B cell (primary cell): ENCODE measurements at places on chromosomes 1 and 21.

DNA sequence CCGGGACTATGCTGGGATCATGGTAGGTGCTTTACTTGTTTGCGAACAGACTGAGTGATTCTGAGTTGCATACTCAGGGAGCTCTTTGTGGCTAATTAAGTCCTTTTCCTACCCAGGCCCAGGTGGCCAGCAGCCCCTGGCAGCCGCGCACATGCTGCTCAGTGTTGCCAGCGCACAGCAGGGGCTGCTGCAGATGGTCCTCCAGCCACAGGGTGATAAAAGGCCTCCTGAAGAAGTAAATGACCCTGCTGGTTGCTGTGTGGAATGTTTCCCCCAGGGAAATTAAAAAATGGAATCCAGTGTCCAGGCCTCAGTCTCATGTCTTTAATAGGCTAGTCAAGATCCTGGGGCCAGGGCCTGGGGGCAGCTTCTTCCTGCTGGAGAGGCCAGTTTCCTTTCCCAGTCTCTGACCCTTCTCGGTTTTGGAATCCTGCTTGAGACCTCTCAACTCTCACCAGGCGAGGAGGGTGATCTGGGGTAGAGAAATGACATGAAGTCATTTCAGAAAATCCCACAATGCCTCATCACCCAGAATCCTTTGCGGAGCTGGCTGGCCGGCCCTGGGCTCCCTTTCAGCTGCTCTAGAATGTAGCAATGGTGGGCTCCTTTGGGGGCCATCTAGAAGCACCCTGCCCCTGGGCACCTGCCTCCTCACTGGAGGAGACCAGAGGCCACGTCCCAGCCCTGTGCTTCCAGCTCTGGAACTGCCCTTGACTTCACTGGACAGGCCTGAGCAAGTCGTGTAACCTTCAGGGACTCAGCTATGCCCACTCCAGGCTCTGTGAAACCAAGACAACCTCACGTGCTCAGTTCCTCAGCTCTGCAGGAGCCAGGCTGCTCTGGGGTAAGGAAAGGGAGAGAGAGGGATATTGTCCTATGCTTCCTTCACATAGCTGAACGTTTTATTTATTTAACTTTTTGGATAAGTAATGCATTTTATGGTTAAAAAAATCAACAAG is 131.4 kb downstream of the MRPS6 start:
- peaks cover 21% of the 10 kb centered on the region for H3K4me1 ChIP-seq
- no peak overlapping the region for H3K27ac ChIP-seq
- DNase-seq = no peak
- no peaks in the 10 kb centered on the region for H3K36me3 ChIP-seq
- H3K4me3 ChIP-seq = no peak overlapping the region
- H3K27me3 ChIP-seq = peaks cover 22% of the 10 kb centered on the region

- no peaks in the 10 kb centered on the region for H3K27me3 ChIP-seq
- no peaks in the 10 kb centered on the region for H3K4me1 ChIP-seq
- H3K27ac ChIP-seq = no peak overlapping the region
Measured at GRCh38 chr1:30675761-30676160, 47.6 kb downstream of the MATN1 start.

DNA sequence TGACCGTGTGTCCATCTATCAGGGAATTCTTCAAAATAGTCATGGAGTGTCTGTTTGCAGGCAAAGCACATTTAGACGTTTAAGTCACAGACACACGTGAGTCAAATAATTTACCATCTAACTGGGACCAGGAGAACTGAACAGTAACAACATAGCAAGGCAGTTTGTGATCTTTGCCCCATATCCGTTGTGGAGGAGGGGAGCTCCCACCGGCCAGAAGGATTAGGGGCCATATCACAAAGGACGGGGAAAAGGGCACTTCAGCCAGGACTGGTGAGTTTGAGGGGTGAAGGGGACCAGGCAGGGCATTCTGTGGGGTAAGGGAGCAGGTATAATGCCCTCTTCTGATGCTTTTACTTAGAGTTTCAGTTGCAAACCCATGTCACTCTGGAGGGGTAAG is 22.9 kb downstream of the ELAPOR1 start:
- no peak overlapping the region for H3K27ac ChIP-seq
- no peak for DNase-seq
- peaks cover 12% of the 10 kb centered on the region for H3K4me1 ChIP-seq
- H3K27me3 ChIP-seq = no peaks in the 10 kb centered on the region
- H3K36me3 ChIP-seq = no peaks in the 10 kb centered on the region

DNA sequence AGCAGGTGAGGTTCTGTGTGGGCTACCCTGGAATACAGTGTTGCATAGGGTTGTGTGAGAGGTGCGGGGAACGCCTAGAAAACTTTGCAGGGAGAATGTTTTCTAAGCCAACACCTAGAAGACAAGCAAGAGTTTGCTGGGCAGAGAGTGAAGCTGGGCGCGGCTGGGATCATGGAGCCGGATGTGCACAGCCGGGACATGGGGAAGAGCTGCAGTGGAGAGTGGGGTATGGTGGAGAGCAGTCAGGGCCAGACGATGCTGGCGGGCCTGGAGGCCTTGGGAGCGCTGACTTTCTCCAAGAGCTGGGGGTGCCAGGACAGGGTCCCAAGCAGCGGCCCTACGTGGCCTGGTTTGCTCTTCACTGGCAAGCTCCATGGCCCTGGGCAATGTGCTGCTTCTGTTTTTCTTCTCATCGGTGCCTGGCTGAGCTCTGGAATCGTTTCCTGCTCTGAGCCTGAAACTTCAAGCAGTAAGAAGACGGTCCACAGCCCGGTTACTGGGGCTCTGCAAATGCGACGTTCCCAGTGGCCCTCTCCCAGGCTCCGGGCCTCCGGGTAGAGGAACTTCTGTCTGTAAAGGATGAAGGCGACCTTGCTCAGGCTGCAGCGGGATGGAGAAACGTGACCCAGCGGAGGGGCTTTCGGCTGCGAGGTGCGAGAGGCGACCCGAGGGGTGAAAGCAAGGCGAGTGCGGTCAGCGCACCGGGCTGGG is 51.9 kb upstream of the CD34 start:
- no peaks in the 10 kb centered on the region for H3K27me3 ChIP-seq
- H3K36me3 ChIP-seq = no peaks in the 10 kb centered on the region
- peaks cover 22% of the 10 kb centered on the region for H3K4me1 ChIP-seq
- DNase-seq = no peak
- H3K27ac ChIP-seq = peak overlapping the region; percentile 62

GRCh38 chr1:119542492-119542946 is 35.5 kb downstream of the HSD3B1 start:
- H3K36me3 ChIP-seq = no peaks in the 10 kb centered on the region
- peaks cover 5% of the 10 kb centered on the region for H3K27me3 ChIP-seq
- H3K27ac ChIP-seq = no peak overlapping the region
- no peak for DNase-seq
- H3K4me3 ChIP-seq = no peak overlapping the region
- H3K4me1 ChIP-seq = no peaks in the 10 kb centered on the region

- H3K4me3 ChIP-seq = no peak overlapping the region
- H3K4me1 ChIP-seq = peaks cover 9% of the 10 kb centered on the region
- DNase-seq = no peak
- no peak overlapping the region for H3K27ac ChIP-seq
Measured at GRCh38 chr1:202151045-202151444, 6.5 kb upstream of the ARL8A start.

- no peak for DNase-seq
- no peaks in the 10 kb centered on the region for H3K36me3 ChIP-seq
- no peak overlapping the region for H3K4me3 ChIP-seq
- no peak overlapping the region for H3K27ac ChIP-seq
- H3K4me1 ChIP-seq = no peaks in the 10 kb centered on the region
Measured at GRCh38 chr1:204624631-204625216, 60.8 kb downstream of the LRRN2 start.

GRCh38 chr1:98793136-98793535 is 131.6 kb downstream of the SNX7 start:
- no peak overlapping the region for H3K27ac ChIP-seq
- H3K36me3 ChIP-seq = no peaks in the 10 kb centered on the region
- H3K4me1 ChIP-seq = no peaks in the 10 kb centered on the region
- DNase-seq = no peak
- H3K27me3 ChIP-seq = no peaks in the 10 kb centered on the region

GRCh38 chr1:189983166-189983890 is 494.3 kb downstream of the BRINP3 start:
- H3K4me3 ChIP-seq = no peak overlapping the region
- no peaks in the 10 kb centered on the region for H3K27me3 ChIP-seq
- H3K4me1 ChIP-seq = no peaks in the 10 kb centered on the region
- no peaks in the 10 kb centered on the region for H3K36me3 ChIP-seq
- no peak overlapping the region for H3K27ac ChIP-seq

DNA sequence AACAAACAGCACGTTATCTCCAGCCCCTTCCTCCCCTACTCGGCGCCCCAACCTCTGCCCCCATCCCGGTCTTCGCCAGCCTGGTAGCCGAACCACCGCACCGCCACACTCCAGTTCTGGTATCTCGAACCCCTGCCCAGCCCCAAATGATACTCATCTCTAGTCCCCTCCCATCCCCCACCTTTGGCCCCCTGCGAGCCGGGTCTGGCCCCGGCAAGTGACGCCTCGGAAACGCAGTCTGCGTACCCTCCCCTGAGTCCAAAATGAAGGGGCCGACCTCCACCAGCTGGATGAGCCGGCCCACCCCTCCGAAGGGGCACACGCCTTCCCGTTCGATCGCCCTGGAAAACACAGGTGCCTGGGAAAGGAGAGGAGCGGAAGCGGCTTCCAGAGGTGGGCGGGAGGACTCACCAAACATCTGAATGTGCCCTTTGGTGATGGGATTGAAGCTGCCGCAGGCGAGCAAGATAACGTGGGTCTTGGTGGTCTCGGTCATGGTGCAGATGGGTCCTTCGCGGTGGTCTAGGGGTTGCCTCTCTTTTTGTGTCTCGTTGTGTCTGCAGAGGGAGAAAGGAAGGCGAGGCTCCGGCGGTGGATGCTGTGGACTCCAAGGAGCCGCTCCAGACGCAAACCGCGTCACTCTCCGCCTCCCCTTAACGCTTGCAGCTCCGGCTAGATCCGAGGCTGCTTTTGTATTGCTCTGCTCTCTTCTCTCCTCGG is at the start of gene NMNAT2:
TSS of gene NMNAT2 (minus strand) at position 609 of the 720 bp plus-strand sequence. CDS start at position 496, 113 bp downstream.
- H3K4me1 ChIP-seq = peaks cover 20% of the 10 kb centered on the region
- peaks cover 40% of the 10 kb centered on the region for H3K27me3 ChIP-seq
- H3K36me3 ChIP-seq = no peaks in the 10 kb centered on the region
- H3K27ac ChIP-seq = no peak within 1 kb of the TSS

- H3K4me1 ChIP-seq = no peaks in the 10 kb centered on the region
- no peaks in the 10 kb centered on the region for H3K36me3 ChIP-seq
- H3K27ac ChIP-seq = no peak overlapping the region
- H3K4me3 ChIP-seq = no peak overlapping the region
- H3K27me3 ChIP-seq = no peaks in the 10 kb centered on the region
Measured at GRCh38 chr1:232287676-232288569, 342.0 kb downstream of the SIPA1L2 start.

- no peaks in the 10 kb centered on the region for H3K27me3 ChIP-seq
- no peaks in the 10 kb centered on the region for H3K4me1 ChIP-seq
Measured at GRCh38 chr1:73784026-73784425, 413.9 kb downstream of the LRRIQ3 start.

DNA sequence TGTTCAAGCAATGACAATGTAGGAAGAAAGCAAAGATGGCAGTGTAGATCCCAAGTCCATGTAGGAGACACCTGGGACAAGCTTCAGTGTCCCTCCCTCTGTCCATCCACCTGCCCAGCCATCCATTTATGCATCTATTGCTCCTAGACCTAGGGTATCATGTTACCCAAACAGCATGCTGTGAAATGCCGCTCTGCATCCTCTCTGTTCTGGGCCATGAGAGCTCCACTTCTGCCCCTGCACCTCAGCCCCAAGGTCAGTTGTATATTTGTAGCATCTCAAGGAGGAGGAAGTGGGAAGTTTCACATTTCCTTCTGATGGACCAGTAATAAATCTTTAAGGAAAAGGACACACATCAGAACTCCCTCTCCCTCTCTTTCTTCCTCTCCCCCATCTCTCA is 27.9 kb upstream of the TSPEAR start:
- H3K4me3 ChIP-seq = no peak overlapping the region
- DNase-seq = no peak
- H3K4me1 ChIP-seq = no peaks in the 10 kb centered on the region
- H3K27ac ChIP-seq = no peak overlapping the region
- no peaks in the 10 kb centered on the region for H3K36me3 ChIP-seq

DNA sequence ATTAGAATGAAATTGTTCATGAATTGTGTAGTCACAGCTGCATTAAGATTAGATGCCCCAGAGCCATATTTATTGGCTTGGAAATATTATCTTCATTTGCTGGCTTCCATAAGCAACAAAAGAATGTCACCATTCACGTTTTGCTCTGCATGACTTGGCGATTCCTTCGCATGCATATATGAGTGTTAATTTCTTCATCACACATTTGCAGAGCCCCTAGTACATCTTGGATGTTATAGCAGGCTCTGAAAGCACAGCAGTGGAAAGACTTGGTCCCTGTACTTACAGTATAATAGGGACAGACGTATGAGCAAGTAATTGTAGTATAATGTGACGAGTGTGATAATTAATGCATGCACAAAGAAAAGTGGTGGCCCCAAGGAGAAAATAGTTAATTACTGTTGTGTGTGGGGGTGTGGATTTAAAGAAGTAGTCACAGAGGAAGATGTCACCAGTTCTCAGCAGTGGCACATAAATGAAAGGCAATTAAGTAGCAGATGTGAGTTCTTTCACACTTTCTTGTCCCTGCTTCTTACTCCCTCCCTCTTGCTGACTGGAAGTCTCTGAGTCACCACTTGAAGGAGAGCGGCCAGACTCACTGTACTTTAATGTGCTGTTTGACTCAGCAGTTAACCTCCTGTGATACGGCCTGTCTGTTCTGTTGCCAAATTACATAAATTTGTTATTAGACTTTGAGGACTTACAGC is 21.0 kb downstream of the S100A10 start:
- H3K27me3 ChIP-seq = no peaks in the 10 kb centered on the region
- H3K4me3 ChIP-seq = no peak overlapping the region
- no peak for DNase-seq

GRCh38 chr1:31793086-31793485 is 22.7 kb downstream of the SPOCD1 start:
- H3K27ac ChIP-seq = no peak overlapping the region
- DNase-seq = no peak
- no peaks in the 10 kb centered on the region for H3K27me3 ChIP-seq
- H3K36me3 ChIP-seq = no peaks in the 10 kb centered on the region
- H3K4me1 ChIP-seq = peaks cover 9% of the 10 kb centered on the region
- H3K4me3 ChIP-seq = no peak overlapping the region

- H3K27me3 ChIP-seq = no peaks in the 10 kb centered on the region
- H3K27ac ChIP-seq = no peak overlapping the region
- H3K4me3 ChIP-seq = no peak overlapping the region
- no peaks in the 10 kb centered on the region for H3K36me3 ChIP-seq
- no peaks in the 10 kb centered on the region for H3K4me1 ChIP-seq
- DNase-seq = no peak
Measured at GRCh38 chr21:16046656-16047330, 317.0 kb downstream of the USP25 start.

- H3K36me3 ChIP-seq = no peaks in the 10 kb centered on the region
- H3K4me1 ChIP-seq = no peaks in the 10 kb centered on the region
- H3K27ac ChIP-seq = no peak overlapping the region
Measured at GRCh38 chr21:44533121-44533890, 6.7 kb downstream of the KRTAP10-1 start.

GRCh38 chr1:176540428-176540827 is 77.5 kb downstream of the PAPPA2 start:
- H3K4me3 ChIP-seq = no peak overlapping the region
- no peak overlapping the region for H3K27ac ChIP-seq
- DNase-seq = no peak
- H3K4me1 ChIP-seq = no peaks in the 10 kb centered on the region
- no peaks in the 10 kb centered on the region for H3K27me3 ChIP-seq

GRCh38 chr1:101004061-101004460 is 21.5 kb downstream of the DPH5 start:
- H3K36me3 ChIP-seq = peaks cover 4% of the 10 kb centered on the region
- no peaks in the 10 kb centered on the region for H3K27me3 ChIP-seq
- H3K4me1 ChIP-seq = peaks cover 10% of the 10 kb centered on the region
- H3K4me3 ChIP-seq = no peak overlapping the region
- DNase-seq = no peak

- no peaks in the 10 kb centered on the region for H3K27me3 ChIP-seq
- no peak for DNase-seq
- H3K4me3 ChIP-seq = no peak overlapping the region
Measured at GRCh38 chr1:5977494-5978444, 14.5 kb downstream of the NPHP4 start.
